ENCODE measurements at places on chromosomes 12 and 14. TPM values are rescaled to one million over a fixed set of nuclear protein-coding genes. Genes with fewer than 3 reads are reported as not detected.
A peak's percentile ranks its signal among the peaks of the same experiment; 100 is the strongest.

The EPYC gene
- not detected for polyA plus RNA-seq

DNA sequence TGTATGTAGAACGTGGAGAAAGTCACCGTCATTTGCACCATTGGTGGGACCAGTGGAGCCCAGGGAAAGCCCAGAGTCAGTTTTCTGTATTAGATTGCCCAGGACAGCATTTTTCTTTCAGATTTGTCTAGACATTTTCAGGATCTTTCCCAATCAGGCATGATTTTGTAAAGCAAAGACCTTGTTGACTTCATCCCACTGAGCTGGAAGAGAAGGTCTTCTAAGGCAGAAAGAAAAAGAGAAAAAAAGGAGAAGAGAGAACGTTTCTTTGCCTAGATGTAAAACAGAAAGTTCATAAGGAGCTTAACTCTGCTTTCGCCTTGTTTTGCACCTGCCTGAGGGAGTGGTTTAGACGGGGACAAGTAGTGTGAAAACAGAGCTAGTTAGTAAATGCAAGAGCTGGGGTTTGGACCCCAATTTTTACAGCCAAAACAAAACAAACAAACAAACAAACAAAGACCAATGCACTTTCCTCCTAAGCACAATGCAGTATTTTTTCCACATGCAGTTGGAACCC is 273.1 kb downstream of the ZFP36L1 start:
- DNase-seq: no peak

DNA sequence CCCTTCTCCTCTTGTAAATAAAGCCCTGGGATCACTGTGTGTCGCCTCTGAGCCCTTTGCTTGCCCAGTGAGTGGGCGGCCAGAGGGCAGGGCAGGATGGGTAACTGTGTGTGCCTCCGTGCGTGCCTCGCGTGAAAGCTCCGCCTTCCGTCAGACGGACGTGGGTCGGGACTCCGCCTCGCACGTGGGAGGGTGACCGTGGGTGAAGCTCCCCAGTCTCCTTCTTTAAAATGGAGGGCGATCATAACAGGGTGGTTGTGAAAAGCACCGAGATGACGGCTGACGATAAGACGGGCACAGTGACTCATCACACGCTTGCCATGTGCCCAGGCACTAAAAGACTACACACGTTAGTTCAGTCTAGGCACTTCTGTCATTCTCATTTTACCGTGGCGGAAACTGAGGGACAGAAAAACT is 9.2 kb downstream of the PHB2 start:
- no peak for DNase-seq

The TRHDE gene
- 0.21 TPM for polyA plus RNA-seq

DNA sequence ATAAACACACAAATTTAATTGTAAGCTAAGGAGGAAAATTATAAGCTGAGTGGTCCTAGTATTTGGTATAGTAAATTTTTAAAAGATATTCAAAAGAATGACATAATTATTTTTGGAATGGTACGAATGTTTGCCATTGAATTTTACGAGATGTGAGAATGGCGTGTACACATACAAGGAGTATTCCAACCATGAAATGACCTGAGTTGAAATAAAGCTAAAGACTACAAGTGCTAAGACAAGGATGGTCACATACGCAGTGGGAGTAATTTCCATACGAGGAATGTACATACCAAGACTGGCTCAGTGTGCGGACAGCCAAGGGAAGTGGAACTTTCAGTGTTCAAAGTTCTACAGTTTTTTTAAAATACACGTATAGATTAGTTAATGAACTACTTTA is 21.1 kb upstream of the ETV6 start:
- DNase-seq: no peak

- DNase-seq: no peak
Observed at GRCh38 chr14:26984311-26985177, 386.7 kb upstream of the NOVA1 start.

The SSPN gene
- 146 TPM for polyA plus RNA-seq

The KCNK10 gene
- 0.08 TPM for polyA plus RNA-seq

DNA sequence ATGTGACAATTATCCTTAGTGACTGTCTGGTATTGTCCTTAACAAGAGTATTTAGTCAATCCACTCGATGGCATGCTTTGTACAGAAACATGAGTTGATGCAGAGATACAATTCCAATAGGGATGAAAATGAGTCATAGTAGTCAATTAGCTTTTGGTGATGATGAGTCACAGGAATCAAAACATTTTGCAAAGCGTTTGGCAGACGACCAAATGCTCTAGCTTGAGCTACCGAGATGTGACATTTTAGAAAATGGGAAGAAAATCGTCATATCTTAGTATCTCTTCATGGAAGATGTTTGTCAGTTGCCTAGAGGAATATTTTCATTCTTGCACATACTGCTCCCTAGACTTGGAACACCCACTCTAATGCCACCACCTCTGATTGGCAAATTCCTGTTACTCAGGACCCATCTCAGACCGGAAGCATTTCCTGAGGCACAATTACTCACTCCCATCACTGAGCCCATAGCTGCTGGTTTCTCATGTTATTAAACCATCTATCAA is 95.0 kb downstream of the LMNTD1 start:
- DNase-seq: no peak

- no peak for DNase-seq
Observed at GRCh38 chr14:66842911-66843512, 335.1 kb downstream of the GPHN start.

GRCh38 chr12:93061473-93062419 is 132.7 kb upstream of the EEA1 start:
- peak; percentile 65 for DNase-seq

DNA sequence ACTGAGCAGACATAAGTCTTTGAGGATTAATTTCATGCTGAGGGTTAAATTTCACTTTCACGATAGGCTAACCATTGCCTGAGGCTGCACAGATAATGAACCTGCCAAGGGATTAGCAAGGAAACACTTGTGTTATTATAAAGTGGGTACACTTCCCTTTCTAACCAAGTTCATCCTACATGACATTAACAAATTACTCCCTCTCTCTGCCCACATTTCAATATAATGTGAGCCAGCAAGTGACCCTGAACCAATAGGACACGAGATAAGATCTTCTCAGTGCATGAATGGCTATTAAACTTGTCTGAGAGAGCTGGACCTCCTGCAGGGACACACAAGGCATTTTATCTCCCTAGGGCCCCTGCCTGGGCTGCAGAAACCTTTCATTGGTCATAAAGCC is 173.5 kb downstream of the PAX9 start:
- DNase-seq: no peak

- DNase-seq: no peak
Observed at GRCh38 chr12:68591734-68592418, 18.8 kb upstream of the RAP1B start.

DNA sequence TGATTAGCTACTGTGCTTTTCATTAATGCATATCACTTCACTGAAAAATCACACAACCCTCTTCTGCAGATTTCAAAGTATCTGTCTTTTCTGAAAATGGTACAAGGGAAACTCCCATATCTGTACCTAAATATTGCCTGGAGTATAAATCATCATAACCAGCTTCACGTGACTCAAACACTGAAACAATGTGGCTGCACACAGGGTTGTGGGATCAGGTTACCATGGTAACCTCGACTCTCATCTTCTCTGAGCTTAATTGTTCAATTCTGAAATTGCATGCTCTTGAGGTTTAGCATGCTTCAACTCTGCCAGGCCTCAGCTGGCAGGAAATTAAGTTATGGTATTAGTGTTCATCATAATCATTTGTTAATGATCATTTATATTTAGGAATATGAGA is 77.5 kb upstream of the CPSF6 start:
- no peak for DNase-seq

DNA sequence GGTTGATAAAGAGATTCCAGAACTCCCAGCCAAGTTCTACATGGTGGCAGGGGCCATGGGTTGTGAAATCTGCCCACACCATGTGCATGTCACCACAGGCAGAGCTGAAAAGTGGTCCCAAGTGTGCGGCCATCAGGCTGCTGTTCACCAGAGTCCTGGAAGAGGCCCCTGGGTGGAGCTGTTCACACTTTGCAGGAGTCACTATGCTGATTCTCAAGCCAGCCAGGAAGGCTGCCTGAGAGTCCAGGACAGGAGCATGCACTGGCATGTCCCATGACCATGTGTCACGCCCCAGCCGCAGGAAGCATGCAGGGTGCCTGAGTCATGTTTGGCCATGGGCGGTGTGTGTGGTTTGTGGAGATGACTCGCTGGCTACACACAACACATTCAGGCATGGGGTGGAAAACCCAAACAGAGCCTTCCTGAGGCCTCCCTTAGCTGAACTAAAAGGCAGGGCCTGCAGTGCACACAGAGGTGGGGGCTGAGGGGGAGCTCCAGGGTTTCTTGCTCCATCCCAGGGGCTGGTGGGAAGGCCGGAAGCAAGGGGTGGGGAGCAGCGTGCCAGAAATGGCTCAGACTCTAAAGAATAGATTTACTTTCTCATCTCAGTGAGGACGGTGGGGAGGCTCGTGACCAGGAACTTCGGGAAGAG is 19.4 kb downstream of the ABCB9 start:
- no peak for DNase-seq

- no peak for DNase-seq
Observed at GRCh38 chr12:62731055-62731820, 203.7 kb downstream of the PPM1H start.

GRCh38 chr14:50846226-50846880 is 15.4 kb upstream of the NIN start:
- no peak for DNase-seq

The CPNE6 gene
- polyA plus RNA-seq: not detected

- DNase-seq: no peak
Observed at GRCh38 chr12:51972849-51973273, 21.4 kb downstream of the ACVR1B start.

The KRT5 gene
- 1.0 TPM for polyA plus RNA-seq

The CCDC197 gene
- polyA plus RNA-seq: 0.20 TPM

GRCh38 chr12:79422060-79422812 is 268.5 kb downstream of the PAWR start:
- no peak for DNase-seq

DNA sequence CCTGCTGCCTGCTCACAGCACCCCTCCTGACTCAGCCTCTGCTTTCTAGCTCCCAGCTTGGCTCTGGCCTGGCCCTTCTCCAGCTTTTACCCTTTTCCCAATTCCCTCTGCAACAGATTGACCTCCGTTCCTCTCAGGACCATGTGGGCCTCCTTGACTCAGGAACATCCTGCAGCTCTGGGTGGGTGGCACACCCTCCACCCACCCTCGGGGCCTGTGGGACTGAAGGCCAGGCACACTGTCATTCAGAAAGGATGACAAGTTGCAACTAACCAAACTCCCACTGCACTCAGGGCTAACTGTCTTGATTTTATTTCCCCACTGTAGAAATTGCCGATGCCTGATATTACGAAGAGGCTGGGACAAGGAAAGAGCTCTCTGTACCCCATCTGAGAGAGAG is 59.4 kb downstream of the HELB start:
- DNase-seq: no peak

GRCh38 chr14:73237786-73238423 is 599 bp downstream of the PAPLN start:
- DNase-seq: no peak

The E2F7 gene
- not detected for polyA plus RNA-seq

- no peak for DNase-seq
Observed at GRCh38 chr14:80136358-80136757, 74.9 kb downstream of the DIO2 start.

The RNASE13 gene
- 0.30 TPM for polyA plus RNA-seq

The KRT77 gene
- 4.6 TPM for polyA plus RNA-seq

GRCh38 chr12:116365606-116366455 is 88.3 kb upstream of the MED13L start:
- no peak for DNase-seq

The MUCL1 gene
- not detected for polyA plus RNA-seq

The C1QL4 gene
- polyA plus RNA-seq: not detected

The ASCL1 gene
- 0.12 TPM for polyA plus RNA-seq

The DDN gene
- polyA plus RNA-seq: 6.8 TPM

DNA sequence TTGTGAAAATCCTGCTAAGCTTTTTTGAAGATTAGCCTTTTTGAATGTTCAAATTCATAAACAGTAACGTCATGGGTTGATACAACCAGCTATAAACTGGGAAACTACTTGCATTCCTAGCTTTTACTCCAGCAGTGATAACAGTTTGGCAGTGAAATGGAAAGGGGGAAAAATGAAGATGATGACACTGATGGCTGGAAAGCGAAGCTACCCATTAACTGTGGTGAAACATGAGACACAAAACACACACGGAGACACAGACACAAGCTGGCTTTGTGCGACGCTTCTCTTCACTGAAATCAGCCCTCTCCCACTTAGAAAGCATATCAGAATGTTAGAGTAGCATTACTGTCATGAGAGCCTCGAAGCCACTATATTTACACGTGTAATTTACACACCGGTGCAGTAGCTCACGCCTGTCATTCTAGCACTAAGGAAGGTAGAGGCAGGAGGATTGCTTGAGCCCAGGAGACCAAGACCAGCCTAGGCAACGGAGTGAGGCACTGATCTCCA is 15.7 kb downstream of the VPS37B start:
- DNase-seq: no peak

DNA sequence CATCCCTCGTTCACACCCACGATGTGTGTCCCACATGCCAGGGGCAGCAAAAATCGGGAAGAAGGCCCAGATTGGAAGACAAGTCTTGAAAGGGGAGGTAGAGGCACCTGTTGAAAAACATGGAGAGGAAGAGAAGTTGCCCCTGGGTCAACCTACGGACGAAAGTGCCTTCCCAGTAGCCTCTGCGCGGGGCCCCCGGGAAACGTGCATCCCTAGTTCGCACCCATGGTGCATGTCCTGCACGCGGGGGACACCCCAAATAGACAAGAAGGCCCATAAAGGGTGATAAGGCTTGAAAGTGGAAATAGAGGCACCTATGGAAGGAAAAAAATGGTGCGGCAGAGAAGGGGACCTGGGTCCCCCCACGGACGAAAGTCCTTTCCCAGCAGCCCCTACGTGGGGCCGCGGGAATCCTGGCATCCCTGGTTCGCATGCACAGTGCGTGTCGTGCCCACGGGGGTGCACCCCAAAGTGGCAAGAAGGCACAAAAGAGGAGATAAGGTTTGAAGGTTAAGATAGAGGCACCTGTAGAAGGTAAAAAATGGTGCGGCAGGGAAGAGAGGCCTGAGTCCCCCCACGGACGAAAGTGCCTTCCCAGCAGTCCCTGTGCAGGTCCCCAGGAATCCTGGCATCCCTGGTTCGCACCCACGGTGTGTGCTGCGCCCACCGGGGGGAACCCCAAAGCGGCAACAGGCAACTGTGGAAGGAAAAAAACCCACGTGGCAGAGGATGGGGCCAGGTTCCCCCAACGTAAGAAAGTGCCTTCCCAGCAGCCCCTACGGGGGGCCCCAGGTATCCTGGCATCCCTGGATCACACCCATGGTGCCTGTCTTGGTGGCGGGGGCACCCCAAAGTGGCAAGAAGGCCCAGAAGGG is 278.3 kb downstream of the ALG10 start:
- DNase-seq: no peak

GRCh38 chr12:55683676-55684075 is 24.0 kb downstream of the ITGA7 start:
- DNase-seq: no peak
